ENCODE measurements at places on chromosomes 3 and 15.

DNA sequence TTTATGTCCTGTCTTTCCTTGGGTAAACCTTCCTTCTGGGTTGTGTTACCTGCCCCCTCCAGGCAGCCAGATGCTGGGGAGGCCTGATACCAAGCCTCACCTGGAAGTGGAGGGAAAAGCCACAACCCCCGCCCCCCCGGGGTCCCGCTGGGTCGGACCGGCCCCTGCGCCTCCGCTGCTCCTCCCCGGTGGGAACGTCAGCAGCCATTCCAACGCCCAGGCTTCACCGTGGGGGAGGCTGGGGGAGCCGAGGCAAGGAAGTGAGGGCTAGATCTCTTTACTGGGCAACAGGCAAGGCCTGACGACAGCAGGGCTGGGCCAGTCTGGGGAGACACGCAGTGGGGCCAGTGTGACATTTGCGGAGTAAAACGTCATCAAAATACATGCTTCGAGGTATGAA, 53.0 kb upstream of the SNRPA1 start:
- no peak for DNase-seq

DNA sequence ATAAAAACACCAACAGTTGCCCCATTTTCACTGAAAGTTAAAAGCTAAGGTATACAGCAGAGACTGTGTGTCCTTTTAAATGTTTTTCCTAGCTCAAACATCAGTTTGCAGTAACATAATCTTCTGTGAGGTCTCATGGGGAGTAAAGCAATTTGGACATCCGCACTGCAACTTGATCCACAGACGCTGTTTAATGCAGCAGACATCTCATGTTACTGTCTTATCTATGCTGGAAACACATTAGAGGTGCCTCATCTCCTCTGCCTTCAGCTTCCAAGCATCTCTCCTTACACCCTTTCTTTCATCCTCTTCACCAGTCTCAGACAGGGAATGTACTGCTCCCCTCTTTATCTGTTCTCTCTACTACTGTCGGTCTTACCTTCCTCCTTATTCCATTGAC, 53.7 kb upstream of the ATP11B start:
- DNase-seq: no peak

DNA sequence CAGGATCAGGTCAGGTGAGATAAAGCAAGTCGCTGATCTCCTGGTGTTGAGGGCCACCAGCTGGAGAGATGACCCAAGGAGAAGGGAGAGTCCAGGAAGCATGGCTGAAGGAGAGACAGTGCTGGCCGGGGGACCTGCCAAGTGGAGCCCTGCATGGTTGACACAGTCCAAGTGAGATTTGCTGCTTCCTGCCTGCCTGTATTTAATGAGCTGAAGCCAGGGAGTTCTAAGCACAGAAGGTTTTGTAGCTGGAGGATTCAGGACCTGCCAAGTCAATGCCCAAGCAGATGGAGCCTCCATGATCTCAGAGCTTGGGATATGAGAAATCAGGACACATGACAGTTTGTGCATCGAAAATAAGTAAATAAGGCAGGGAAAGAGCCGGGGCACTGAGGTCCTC, 125.6 kb downstream of the SRGAP3 start:
- no peak for DNase-seq

DNA sequence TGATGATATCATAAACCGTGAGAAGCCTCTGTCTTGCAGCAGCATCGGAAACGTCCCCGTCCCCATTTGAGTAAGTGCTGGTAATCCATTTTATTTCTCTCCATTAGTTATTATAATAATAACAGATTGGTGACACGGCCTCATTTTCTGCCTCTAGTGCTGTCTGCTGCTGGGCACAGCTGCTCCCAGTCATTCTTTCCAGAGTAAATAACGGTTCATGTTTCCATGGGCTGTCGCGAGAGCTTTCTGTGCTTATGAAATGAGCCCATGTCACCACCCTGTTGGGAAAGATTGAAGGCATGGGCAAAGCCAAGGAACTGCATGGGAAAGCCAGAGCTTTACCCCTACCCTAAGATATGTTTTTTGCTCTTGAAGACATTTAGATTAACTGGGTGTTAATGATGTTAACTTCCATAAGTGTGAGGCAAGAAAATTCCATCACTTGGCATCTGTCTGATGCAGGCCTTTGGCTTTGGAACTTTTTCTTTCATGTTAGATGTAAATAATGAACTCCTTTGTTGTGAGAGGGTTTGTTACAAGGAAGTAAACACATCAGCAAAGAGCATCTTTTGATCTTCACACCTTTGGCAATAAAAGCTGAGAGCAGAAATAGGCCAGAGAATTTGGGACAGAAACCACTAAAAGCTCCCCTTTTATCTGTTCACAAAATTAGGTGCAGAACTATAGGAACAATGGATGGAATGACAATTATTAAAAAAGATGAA, 141.8 kb downstream of the FILIP1L start:
- DNase-seq: no peak

DNA sequence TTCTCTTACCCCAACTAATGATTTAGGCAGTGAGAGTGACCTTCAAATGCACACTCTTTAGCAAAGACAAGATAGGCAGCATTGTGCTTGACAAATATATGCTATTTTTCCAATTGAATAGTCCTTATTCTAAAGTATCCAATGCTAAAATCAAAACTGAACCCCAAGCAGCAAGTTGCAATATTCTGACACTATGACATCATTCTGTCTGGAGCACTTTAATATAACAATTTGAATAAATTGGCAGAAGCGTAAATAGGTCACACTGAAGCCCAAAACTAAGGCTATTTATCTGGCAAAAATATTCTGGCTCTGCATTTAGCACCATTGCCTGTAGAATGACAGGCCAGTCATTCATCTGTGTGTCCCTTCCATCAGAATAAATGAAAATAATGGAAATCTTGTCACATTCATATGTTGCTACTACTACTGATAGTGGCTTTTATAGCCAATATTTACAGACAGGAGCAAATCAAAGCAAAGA, 2.9 kb downstream of the CBLB start:
- DNase-seq: no peak

GRCh38 chr3:122092460-122093165, 37.5 kb downstream of the CD86 start:
- no peak for DNase-seq

GRCh38 chr15:39785139-39785538, 2.5 kb upstream of the FSIP1 start:
- no peak for DNase-seq

- DNase-seq: no peak
Measured at GRCh38 chr3:174477491-174477890, 381.6 kb upstream of the NAALADL2 start.
